ENCODE measurements at places on chromosomes 6 and 20. TPM values are rescaled to one million over a fixed set of nuclear protein-coding genes. Genes with fewer than 3 reads are reported as not detected.

Gene BCAS1
- 6.3 TPM for polyA plus RNA-seq

Gene PTCRA
- not detected for polyA plus RNA-seq

DNA sequence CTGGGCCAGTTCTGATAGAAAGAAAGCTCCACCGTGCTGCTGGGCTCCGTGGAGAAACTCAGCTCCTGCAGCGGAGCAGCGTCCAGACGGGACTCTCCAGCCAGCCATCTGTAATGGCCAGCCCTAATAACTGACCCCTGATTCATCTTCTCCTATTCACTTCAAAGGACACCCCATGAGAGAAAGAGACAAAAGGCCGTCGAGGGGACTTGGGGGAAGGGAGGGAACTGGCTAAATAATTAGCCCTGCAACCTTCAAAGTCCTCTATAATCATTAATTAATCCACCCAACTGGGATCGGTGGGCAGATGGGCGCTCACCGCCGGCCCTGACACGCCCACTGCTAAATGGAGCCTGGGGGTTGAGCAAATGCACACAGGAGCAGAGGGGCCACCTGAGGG lies 512.4 kb downstream of the CD83 start:
- no peak for DNase-seq

DNA sequence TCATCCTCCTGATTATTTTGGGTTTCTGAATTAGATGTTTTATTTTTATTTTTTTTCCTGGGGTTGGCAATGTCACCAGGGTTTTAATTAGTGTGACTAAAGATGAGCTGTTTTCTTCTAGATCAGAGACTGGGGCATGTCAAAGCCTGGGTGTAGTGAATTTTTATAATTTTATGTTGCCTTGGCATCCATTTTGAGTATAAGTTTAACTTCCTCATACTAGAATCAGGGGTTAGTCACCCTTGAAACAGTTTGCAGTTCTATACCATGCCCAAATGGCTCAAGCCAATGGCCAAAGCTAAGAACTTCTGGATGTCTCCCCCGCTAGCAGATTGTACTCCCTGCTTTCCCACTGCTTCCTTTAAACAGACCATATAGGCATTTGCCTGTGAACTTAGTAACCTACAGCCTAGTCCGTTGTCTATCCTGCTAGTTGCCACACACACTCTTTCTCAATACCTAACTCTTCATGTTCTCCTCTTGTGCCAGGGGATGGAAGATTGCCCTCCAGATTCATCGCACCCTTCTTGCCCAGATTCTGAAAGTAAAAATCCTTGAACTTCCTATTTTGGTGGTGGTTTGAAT lies 54.5 kb downstream of the KIAA0408 start:
- no peak for DNase-seq

GRCh38 chr6:138645976-138646640 lies 127.5 kb upstream of the CCDC28A start:
- no peak for DNase-seq

DNA sequence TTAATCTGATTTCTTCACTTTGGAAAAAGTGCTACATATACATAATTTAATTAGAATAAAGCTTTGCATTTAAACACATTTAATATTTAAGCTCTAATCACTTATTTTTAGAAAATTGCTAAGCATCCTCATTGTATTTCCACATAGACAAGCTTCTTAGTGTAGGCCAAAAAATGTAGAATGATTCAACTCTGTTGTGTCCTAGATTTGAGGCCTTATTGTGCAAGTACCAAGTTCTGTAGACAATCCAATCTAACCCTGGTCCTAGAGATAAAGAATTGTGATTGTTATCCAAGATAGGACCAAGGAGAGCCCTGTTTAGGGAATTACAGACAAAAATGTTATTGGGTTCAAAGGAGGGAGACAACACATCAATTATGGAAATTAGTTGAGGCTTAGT lies 27.6 kb downstream of the MRAP2 start:
- no peak for DNase-seq

All from stomach (tissue), 19 donors.